Stimulated activated CD4-positive, alpha-beta T cell treated with anti-CD3 and anti-CD28 coated beads, Interleukin-12 subunit alpha, Interleukin-12 subunit beta, amount 100 ng/mL, for 4 hours (primary cell): ENCODE measurements at places on chromosomes 3 and 15.

DNA sequence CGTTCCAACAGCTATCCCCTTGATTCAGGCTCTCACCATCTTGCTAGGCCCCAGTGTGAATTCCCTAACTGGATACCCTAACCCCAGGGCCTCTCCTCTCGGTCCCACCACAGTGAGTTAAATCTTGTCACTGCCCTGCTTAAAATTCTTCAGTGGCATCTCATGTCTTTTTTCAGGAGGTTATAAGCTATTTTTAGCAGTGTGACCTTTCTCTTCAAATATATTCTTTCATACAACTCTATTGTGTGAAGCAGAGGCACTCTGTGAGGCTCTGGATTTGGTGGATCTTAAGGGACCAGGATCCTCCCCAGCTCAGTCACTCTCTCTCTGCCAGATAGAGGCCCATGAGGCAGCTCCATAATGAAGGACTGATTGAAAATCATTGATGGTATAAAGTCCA, 760.4 kb downstream of the NTRK3 start:
- no peak for DNase-seq

DNA sequence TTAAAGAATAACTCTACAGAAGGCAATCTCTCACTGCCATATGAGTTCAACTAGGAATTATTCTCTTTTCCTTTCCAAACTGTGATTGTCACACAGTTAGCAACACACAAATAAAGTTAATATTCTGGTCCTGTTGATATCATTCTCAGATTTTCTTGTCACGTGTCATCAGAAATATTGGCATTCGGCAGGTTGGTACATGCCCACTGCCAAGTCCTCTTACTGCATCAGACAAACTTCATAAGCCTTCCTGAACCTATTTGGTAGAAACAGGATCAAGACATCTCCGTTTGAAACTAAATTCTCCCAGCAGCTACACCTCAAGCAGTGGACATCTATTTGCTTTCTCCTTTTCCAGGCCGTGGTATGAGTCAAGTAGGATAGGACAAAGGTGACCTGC, 177.9 kb upstream of the SOX2 start:
- DNase-seq: no peak

DNA sequence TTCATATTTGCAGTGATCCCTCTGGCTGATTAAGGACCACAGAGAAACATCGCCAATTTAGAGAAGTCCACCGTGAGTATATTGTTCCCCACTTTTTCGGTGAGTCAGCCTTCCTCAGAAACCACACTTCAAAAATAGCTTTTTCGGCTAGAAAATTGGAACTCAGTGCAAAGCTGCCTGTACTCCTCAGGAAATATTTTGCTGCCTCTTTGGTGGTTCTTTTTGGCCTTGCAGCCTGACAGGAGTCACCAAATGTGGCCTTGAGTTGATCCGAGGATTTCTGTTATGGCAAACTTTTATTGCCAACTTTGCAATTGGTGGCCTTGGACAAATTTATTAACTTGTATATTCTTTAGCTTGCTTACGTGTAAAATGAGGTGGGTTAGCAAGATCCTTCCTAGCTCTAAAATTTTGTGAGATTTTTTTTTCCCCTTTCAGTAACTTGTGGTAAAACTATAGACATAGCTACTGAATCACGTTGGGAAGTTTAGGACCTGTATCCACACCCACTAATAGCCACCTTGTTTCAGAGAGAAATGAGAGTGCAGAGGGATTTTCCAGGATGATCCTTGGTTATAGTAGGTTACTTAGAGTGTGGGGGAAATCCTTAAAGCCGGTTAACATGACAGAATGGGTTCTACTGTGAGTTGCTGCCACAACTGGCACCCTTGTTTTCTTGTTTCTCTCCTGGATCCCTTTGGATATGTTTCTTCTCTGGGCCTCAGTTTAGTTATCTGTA, 9.9 kb downstream of the ARL6IP5 start:
- no peak for DNase-seq

- DNase-seq: no peak
These were observed 74.7 kb downstream of the DCUN1D1 start for GRCh38 chr3:182905623-182906022.

DNA sequence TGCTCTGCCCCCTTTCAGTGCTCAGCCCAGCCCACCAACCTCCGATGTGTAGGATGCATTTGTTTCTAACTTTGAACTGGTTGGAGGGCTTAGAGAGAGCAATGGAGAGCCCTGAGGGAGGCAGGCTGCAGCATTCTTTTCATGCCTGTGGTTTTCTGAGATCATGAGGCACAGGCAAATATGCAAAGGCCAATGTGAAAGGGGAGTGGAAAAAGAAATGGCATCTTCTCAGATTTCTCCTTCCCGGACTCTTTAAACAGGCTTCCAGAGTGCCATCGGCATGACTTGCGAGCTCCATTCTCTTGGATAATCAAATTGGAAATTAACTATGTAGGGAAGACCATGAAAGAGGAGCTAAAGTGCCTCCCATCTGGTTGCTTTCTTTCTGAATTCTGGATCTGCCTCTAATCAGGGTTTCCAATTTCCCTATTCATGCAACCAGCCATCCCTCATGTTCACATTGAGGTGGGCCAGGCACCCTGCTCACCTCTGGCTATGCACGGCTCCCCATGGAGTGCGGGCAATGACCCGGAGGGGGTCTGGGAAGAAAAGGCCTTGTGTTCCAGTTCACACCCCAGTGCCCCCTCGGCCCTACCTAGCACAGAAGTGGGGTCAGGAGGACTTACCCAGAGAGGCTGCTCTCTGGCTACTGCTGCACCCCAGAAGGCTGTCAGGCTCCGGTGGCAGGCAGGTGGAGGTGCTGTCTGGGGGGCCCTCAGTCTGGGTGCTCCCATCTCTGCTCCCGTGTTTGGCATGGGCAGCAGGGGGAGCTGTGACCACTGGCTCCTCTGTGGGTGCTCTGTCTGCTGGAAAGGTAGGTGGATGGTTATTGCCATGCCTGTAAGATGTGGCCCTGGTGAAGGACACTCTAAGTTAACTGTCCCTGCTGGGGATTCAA, 16.1 kb downstream of the AMOTL2 start:
- DNase-seq: no peak

- no peak for DNase-seq
These were observed 55.4 kb downstream of the OCA2 start for GRCh38 chr15:28043691-28044091.

DNA sequence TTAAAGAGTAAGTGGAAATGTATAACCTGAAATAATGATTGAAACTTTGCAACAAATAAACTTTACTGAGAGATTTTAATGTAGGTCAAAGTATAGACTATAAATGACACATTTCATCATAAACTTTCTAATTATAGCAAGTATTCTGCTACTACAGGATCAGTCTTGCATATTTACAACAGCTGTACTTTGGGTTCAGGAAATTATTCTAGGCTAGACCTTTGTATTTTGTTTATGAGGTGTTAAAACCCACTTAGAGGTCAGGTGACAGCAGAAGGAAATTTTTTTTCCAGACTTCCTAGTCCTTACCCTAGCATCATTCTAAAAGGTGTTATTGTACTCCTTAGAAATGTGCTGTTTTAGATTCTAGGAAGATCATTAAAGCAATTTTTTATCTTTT, 2.3 kb downstream of the RNF7 start:
- DNase-seq: no peak

- no peak for DNase-seq
These were observed 24.5 kb upstream of the HDAC11 start for GRCh38 chr3:13455644-13456043.

DNA sequence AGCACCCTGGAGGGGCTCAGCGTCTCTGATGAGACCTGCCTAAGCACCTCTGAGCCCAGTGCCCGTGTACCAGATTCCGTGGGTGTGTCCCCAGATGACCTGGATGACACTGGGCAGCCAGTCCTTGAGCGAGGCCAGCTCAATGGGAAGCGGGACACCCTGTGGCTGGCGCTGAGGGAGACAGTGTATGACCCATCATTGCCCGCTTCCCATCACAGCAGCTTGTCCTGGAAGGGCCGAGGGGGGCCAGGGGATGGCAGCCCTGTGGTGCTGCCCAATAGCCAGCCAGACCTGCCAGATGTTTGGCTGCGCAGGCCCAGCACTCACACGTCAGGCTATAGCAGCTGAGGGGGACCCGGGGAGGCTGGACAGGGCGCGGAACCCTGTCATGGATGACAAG, 12.0 kb downstream of the DISP2 start:
- DNase-seq: no peak

DNA sequence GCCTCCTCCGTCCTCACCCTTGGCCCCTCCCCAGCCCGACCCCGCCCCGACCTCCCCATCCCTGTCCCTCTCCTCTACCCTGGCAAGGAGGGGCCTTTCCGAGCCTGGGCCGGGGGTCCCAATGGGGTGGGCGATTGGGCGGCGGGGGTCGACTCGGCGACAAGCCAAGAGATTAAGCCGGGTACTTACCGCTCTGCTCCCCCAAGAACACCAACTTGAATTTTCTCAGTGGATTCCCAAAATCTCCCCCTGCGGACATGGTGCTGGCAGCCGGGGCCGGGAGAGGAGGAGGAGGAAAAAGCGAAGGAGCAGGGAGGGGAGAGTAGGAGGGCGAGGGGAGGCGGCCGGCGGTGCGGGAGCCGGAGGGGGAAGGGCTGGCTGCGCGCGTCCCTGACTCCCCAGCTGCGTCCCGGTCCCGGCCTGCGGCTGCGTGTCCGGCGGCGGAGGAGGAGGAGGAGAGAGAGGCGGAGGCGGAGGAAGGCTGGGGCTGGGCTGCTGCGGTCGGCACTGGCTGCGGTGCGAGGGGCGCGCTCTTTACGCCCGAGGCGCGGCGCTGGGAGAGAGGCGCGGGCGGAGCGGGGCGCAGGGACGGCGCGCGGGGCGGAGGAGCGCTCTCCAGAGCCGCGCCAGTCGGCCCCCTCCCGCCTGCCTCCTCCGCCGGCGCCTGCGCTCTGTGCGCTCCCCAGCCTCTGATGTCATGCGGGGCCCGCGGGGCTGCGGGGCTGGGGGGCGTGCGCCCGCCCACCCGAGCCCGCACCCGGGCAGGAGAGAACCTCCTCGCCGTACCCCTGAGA, at the start of gene RAB6B:
TSS of gene RAB6B (minus strand) at position 675 of the 794 bp plus-strand sequence. CDS start at position 259, 416 bp downstream.
- DNase-seq: no peak

- no peak for DNase-seq
These were observed 210.4 kb downstream of the TP63 start for GRCh38 chr3:189841473-189842205.

GRCh38 chr15:89814112-89814742, 425 bp downstream of the ANPEP start:
- DNase-seq: no peak

GRCh38 chr3:33008282-33008681, 56.8 kb downstream of the CCR4 start:
- no peak for DNase-seq

DNA sequence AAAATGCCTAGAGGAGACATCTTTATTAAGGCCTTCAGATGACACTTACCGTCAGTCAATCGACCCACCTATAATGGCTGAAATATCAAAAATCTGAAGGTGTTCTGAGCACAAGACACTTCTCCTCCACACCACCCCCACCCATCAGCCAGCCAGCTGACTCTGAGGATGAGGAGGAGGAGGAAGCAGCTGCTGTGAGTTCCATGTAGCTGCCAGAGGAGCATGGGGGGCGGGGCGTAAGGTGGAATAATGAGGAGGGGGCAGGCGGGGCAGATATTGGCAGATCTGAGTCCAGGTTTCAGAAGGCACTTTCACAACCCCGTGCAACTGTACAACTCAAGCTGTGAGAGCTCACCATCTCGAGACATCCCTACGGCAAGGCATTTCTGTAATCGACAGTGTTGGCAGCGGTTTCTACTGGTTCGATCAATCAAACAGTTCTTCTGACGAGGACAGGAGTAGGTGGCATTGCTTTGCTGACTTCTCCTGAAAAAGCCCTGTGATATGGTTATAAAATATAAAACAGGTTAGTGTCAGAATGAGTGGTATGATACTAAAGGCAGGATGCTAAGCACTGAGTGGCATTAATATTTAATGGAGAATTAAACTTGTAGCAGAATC, 35.4 kb upstream of the ICE2 start:
- no peak for DNase-seq

DNA sequence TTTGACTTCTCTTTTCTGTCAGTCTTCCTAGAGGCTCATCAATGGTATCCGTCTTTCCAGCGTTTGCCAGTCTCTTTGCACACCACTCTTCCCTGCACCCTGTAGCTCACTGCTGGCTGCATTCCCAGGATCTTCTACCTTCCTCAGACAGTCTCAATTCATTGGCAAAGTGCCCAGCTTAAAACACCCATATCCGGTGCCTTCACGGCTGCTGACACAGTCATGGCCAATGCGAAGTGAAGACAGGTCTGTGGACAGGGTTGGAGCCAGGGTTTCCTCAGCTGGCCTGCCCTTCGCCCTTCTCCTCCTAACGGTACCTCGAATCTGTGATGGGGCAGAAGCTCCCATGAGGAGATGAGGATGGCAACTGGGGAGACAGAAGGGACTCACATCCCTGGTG, 36.1 kb downstream of the PTH1R start:
- DNase-seq: no peak

GRCh38 chr3:71532639-71533395, 50.7 kb downstream of the FOXP1 start:
- no peak for DNase-seq

- DNase-seq: no peak
These were observed 375.7 kb upstream of the LRRC3B start for GRCh38 chr3:26246901-26247300.

DNA sequence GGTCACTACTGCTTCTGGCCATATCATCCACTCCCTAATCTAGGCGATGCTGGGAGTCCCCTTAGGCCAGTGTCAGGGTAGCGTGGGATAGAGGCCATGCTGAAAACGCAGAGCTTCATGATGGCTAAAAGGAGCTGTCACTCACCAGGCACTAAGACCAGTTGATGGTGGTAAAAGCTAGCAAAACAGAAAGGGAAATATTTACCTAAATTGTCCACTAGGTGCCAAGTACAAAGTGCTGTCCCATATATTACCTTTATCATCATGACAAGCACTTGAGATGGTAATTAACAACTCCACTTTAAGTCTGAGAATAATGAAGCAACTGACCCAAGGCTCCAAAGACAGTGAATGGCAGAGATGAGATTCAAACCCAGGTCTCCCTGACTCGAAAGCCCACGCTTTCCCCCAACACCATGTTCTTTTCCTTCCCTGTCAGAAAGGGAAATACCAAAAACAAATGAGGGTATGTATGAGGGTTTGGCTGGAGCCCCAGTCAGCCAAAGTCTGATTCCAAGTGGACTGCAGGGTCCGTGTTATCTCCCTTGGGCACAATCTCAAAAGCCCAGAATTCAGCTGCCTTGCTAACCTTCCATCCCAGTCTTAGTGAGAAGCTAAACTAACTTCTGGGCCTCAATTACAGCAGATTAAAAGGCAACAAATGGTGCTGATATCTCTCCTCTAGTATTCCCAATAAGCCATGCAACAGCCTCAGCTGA, 84.7 kb downstream of the RBPMS2 start:
- no peak for DNase-seq

GRCh38 chr3:112818289-112818688, 28.4 kb downstream of the CD200R1L start:
- DNase-seq: no peak

DNA sequence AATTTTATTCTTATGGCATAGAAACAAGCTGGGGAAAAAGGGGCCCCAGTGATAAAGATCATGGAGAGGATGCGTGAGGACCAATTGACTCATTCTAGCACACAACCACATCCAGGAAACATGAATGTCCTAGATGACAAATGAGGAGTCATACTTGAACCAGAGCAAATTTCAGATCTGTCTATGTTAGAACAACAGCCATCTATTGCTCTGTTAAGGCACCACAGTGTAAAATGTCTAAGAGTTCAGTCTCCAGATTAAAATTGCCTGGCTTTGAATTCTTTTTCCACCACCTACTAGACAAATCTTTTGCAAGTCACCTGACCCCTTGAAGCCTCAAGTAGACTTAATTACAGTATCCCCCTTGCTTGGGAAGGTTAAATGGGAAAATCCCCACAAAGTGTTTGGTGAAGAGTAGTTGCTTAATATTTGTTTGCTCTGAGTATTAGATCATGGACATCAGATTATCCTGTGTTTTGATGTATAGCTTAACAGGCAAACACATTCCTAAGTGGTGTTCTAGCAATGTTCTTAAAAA, 258.7 kb upstream of the TGFBR2 start:
- DNase-seq: no peak
